H1 (cell line): ENCODE measurements at places on chromosomes 3 and 15. TPM values are rescaled to one million over a fixed set of nuclear protein-coding genes. Genes with fewer than 3 reads are reported as not detected.

Gene TMEM212
- polyA plus RNA-seq, result not detected in 2 replicates

Gene TF
- 0.02 and 0.19 TPM in 2 replicates for polyA plus RNA-seq

Gene CNTN4
- polyA plus RNA-seq, result 0.30 and 0.41 TPM in 2 replicates

Gene PLA2G4D
- polyA plus RNA-seq, result 0.18 and 0.20 TPM in 2 replicates

Gene USP13
- 5.5 and 7.9 TPM in 2 replicates for polyA plus RNA-seq

Gene ADAMTSL3
- 0.35 TPM in 2 replicates for polyA plus RNA-seq

Gene TFG
- polyA plus RNA-seq, result 92.0 and 98.4 TPM in 2 replicates

Gene ENTPD3
- polyA plus RNA-seq, result 0.66 and 1.0 TPM in 2 replicates

Gene NUSAP1
- polyA plus RNA-seq, result 60.8 and 65.0 TPM in 2 replicates

Gene GRAMD1C
- polyA plus RNA-seq, result 0.20 and 0.62 TPM in 2 replicates

Gene GNAT1
- 0.08 and 0.20 TPM in 2 replicates for polyA plus RNA-seq

Gene HYKK
- polyA plus RNA-seq, result 1.7 and 2.0 TPM in 2 replicates

Gene PRR20G
- 0.24 and 0.67 TPM in 2 replicates for polyA plus RNA-seq

Gene LCTL
- polyA plus RNA-seq, result 5.5 and 7.1 TPM in 2 replicates

Gene SELENOT
- 133 and 290 TPM in 2 replicates for polyA plus RNA-seq

Gene CCR9
- polyA plus RNA-seq, result not detected in 2 replicates

Gene CYP1A2
- polyA plus RNA-seq, result not detected in 2 replicates

Gene NOX5
- under 0.01 TPM in 1 of 2 replicates, not detected in the other for polyA plus RNA-seq

Gene TERC
- polyA plus RNA-seq, result 2.3 and 5.4 TPM in 2 replicates

Gene SNURF
- polyA plus RNA-seq, result 6.2 and 9.9 TPM in 2 replicates

Gene NPAP1
- polyA plus RNA-seq, result 0.06 and 0.08 TPM in 2 replicates

Gene NTRK3
- 6.8 and 7.4 TPM in 2 replicates for polyA plus RNA-seq

Gene EPHA6
- 0.49 and 0.83 TPM in 2 replicates for polyA plus RNA-seq

Gene CATSPER2
- 0.89 and 1.9 TPM in 2 replicates for polyA plus RNA-seq

Gene SLC22A14
- 0.03 and 0.05 TPM in 2 replicates for polyA plus RNA-seq
